ENCODE measurements at places on chromosomes 1 and 21. TPM values are rescaled to one million over a fixed set of nuclear protein-coding genes. Genes with fewer than 3 reads are reported as not detected.

The CHAF1B gene
- 28.9 TPM for total RNA-seq

The PPFIA4 gene
- 21.4 TPM for total RNA-seq

DNA sequence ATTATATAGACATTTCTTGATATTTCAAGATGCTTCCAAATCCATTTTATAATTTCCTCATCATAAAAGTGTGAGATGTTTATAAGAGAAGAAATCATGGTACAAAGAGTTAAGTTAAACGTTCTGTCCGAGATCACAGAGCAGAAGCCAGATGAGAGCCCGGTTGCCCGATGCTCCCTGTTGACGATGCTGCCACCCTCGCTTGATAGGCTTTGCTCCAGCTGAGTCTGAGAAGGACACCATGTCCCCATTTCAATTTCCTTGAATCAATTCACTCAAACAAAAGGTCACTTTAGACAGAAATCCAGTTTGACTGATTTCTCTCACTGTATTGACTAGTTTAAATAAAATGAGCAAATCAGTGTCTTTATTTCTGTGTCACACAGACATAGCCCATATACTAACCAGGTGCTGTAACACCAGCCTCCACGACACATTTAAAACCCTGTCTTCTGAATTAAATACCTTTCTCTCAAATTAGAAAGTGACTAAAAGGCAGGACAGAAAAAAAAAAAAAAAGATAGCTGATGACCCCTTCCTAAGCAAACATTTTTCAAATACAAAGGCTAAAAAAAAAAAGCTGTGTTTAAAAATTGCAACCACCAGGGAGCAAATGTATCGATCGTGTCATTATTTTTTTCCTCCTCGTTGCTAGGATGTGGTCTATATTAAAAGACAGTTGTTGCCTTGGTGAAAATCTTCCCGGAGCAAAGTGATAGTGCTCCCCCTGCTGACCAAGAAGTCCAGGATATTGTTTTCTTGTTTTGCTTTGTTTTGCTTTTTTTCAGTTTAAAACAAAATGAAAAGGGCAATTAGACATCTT is 35.2 kb downstream of the DNASE2B start:
- peak; percentile 63 for DNase-seq

DNA sequence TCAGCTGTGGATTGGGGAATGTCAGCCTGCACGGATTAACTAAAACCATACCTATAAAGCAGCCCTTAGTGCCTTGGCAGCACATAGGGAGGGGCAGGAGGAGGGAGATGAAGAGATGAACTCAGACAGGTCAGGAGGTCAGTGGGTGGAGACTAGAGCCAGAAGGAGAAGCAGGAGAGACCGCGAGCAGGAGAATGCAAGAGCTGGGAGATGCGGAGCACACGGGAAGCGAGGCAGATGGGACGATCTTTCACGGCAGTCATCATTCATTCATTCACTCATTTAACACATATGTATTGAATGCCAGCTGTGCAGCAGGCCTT is 41.9 kb downstream of the NEK2 start:
- DNase-seq = no peak

DNA sequence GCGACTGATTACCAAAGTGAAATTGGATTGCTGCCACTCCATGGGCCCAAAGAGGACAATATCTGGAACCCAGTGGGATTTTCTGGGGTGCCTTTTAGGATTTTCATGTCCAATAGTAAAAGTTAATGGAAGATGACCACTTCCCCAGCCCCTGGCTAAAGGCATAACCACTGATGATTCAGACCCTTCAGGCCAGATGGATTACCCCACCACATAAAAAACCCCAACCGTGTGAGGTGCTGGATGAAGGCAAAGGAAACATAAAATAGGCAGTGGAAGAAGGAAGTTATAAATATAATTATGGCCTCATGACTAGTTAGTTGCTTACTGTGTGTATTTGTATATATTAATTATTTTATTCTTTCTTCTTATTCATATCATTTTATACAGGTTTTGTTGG is 40.2 kb upstream of the IL10 start:
- DNase-seq = no peak

DNA sequence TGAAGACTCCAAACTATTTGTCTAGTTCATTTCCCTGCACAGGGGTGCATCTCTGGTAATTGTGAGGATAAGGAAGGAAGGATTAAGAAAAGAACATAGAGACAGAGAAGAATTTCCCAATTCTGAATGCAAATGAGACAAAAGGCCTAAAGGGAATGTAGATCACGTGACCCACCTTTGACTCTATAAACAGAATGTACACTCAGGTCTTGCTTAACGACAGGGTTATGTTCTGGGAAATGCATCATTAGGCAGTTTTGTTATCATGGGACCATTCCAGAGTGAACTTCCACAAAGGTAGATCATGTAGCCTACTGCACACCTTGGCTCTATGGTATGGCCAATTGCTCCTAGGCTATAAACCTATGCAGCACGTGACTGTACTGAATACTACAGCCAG is 252.3 kb upstream of the ZP4 start:
- no peak for DNase-seq

DNA sequence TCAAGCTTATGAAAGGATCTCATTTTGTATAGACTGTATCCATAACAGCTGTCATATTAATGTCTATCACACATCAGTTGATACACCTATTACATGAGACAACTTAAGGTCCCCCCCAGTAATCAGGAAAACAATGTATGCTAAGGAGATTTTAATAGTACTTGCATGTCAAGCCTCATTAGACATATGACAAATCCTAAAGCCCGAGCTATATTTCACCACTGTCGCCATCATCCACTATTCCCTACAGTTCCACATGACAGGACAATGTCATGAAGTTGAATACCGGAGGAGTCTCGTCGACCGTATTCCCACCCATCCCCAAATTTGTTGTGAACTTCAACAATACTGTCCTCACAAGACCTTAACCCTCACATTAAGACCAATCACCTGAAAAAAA is 3.4 kb downstream of the HMGN1 start:
- DNase-seq = no peak

GRCh38 chr21:18812308-18812707 is 408.7 kb upstream of the TMPRSS15 start:
- no peak for DNase-seq

- DNase-seq = no peak
Measured at GRCh38 chr1:165455111-165455510, 10.2 kb upstream of the RXRG start.

DNA sequence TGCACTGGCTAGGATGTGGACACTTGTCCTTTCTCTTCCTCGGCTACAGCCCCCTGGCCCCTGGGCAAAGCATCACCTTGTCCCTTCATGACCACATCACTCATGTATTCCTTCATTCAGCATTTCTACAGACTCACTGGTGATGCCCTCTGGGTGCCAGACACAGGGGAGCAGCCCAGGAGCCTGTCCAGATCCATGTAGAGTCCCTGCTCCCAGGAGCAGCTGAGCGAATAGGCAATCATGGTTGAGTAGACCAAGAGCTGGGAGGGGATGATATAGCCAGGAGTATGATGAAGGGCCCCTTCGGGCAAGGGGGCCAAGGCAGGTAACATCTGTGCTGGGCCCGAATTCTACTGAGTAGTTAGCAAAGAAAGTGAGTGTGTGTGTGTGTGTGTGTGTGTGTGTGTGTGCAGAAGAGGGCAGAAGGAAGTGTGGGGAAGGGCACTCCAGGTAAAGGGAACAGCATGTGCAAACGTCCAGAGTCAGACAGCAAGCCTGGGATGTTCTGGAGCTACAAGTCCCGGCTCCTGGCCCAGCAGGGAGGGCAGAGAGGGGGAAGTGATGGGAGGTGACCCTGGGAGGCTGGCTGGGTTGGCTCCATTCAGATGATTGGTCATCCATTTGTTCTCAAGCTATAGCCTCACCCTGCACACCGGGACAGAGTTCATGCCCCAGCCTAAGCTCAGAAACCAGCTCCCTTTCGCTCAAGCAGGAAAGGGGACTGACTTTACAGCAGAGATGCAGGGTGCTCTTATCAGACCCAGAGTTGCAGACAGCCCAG is 21.0 kb upstream of the PIK3CD start:
- peak; percentile 29 for DNase-seq

- peak; percentile 87 for DNase-seq
Measured at GRCh38 chr21:44949779-44950198, 10.0 kb downstream of the SLX9 start.

Data from activated CD4-positive, alpha-beta memory T cell treated with anti-CD3 and anti-CD28 coated beads for 36 hours (primary cell).